ENCODE measurements at places on chromosomes 2 and 18.

GRCh38 chr2:20530520-20530919, 83.6 kb downstream of the RHOB start:
- no peak for DNase-seq

DNA sequence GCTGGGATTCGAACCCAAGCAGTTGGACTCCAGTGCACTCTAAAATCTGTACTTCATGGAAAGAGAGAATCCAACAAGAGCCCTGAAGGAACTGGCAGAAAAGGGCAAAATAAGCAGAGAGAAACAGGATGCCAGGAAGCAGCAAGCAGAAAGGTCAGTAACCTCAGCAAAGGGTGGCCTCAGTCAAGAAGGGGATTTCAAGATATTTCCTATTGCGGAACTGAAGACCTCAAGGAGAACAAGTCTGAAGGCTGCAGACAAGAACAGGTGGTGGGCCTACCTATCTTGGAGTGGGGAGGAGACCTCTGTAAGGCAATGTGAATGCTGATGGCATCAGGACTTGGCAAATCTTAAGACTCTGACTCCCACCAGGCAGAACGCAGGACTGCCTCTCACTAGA, 20.1 kb upstream of the MREG start:
- no peak for DNase-seq

DNA sequence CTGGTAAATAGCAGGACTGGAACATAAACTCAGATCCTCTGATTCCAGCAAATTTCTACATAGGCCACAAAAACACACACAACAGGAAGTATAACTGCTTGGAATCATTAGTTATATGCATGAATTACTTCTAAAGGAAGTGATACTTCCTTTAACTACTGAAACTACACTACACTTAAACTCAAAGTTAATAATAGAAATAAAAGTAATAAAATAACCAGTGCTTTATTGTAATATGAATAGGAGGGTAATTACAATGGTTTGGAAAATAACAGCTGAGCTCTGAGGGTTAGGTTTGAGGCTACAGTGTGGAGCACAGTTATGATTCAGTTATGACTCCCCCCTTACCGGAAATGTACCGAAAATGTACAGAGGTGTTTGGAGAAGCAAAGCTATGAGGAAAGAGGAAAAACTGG, 18.5 kb upstream of the POLI start:
- DNase-seq: no peak

DNA sequence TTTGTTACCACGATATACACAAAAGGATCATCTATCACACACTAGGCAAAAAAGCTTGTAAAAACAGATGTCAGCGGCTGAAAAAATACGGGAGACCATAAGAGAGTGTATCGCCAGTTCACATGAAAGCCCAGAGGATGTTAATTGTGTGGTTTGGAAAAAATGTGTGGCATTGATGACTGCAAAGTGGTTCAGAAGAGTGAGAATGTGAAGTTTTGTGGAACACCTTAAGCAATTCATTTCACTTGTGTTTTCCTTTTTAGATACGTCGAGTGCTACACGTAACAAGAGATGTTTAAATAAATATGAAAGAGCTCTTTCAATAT, 61.7 kb upstream of the DAPL1 start:
- no peak for DNase-seq

- DNase-seq: no peak
These were observed 25.9 kb upstream of the GPR17 start for GRCh38 chr2:127619877-127620705.

DNA sequence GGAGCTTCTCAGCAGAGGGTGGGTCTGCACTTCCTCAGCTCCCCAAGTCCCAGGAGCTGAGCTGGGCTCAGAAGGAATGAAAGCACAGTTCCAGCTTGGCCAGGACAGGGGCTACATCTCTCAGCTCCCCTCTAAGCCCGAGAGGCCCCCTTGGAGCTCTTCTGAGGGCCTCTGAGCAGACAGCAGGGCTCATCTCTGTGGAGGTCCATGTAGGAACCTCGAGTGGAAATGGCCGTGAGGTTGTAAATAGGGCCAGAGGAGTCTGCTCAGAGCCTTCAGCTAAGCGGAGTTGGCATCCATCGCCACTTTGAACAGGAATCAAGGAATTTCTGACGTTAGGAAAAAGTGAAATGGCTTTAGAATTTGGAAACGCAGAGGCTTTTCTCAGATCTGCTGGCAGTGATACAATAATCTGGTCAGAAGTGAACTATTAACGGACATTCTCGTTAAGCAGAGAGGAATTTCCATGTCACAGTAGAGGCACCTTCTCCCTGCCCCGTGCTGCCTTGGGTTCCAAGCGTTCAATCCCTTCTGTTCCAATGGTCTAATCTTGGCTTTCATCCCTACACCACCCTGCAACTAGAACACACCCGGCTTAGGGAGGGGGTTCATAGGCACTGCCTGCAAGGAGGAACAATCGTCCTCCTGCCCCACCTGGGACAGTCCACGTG, 213.9 kb downstream of the NDUFA10 start:
- no peak for DNase-seq

DNA sequence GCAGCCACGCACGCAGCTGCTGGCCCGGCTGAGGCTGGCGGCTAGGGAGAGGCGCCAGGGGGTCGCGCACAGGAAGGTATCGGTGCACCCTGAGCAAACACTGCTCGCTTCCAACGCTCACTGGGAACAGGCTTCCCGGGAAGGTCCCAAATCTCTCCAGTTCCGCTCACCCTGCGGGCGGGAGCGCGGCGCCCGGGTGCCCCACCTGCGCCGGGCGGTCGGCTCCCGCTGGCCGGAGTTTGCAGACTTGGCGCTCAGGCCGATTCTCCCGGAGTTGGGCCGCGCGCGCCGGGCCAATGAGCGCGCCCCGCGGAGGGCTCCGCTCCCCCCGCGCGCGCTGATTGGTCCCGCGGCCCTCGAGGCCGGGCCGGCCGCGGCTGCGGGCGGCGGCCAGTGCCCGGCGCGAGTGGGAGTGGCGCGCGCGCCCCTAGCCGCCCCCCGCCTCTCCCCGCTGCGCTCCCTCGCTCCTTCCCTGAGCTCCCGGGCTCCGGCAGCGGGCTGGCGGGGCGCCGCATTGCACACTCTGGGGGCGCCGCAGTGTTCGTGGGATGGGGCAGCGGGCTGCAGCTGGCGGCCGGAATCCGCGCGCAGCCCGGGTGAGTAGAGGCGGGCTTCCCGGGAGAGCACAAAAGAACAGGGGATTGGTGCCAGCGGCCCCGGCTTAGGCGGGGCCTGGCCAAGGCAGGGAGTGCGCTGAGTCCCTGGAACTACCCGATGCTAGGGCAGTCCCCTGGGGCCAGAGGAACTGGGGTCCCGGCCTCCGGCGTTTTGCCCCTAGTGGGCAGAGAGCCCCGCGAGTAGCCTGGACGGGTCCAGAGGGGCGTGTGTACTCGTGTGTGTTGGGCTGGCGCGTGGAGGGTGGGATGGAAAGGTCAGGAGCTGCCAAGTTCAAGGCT, at the start of gene LYPD6:
Gene LYPD6 (plus strand): TSS at position 461 of the 896 bp plus-strand sequence. CDS start 107,122 bp downstream, outside the sequence.
- no peak for DNase-seq

DNA sequence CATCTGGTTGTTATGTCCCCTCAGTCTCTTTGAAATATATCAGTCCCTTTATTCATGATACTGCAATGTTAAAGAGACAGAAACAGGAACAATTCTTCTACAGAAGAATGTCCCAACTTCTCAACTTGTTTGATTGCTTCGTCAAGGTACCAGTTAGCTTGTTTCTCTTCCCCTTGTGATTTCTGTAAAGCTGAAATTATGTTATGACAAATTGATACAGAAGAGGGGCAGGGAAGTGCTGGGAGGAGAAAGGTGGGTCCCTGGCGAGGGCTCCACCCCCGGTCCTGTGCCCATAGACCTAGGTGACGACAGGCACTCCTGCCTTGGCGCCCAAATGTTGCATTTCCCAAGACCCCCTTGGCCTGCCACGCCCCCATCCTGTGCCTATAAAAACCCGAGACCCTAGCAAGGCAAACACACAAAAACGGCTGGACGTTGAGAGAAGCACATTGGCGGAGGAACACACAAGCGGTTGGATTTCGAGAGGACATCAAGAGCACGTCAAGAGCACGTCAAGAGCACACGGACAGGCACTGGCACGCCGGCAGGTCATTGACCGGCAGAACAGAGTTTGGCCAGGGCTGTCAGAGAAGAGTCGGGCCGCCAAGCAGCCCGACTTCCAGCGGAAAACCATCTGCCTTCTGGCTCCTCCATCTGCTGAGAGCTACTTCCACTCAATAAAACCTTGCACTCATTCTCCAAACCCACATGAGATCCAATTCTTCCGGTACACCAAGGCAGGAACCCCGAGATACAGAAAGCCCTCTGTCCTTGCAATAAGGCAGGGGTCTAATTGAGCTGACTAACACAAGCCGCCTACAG, 11.5 kb upstream of the RTN4 start:
- no peak for DNase-seq

GRCh38 chr2:216960671-216961268, 100.9 kb upstream of the TNP1 start:
- DNase-seq: no peak

- DNase-seq: no peak
These were observed 35.2 kb upstream of the NAPG start for GRCh38 chr18:10490401-10491165.

GRCh38 chr18:37242091-37242490, 323.5 kb downstream of the CELF4 start:
- no peak for DNase-seq

DNA sequence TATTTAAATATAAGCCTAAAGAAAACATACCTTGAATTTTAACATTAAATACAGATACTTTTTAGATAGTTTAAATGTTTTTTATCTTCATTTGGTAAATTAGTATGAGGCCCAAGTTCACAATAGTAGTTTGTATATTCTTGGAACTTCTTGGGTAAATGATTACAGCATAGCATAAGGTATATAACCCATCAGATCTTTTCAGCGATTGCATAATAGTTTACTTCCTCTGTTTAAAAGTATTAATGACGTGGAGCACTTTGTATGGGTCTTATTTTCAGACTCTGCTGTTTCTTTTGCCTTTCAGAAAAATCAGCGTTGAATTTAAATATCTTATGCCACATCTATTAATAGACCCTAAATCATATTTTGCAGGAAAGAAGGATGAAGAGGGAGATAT, 60.2 kb downstream of the CHRNA1 start:
- DNase-seq: no peak

DNA sequence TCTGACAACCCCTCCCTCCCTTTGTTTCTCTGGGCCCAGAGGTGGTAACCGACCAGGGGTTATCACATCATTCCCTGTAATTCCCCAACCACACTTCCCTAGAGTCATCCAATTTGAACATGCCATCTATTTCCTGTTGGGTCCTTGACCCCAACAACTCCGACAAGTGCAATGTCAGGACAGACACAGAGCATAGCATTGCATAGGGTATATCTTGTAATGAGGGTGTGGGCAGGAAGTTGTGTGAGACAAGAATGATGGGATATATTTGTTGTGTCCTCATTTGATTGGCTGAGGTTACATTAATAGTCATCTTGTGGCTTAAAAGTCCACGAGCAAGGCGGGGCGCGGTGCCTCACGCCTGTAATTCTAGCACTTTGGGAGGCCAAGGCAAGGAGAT, 33.4 kb upstream of the CNOT11 start:
- no peak for DNase-seq

DNA sequence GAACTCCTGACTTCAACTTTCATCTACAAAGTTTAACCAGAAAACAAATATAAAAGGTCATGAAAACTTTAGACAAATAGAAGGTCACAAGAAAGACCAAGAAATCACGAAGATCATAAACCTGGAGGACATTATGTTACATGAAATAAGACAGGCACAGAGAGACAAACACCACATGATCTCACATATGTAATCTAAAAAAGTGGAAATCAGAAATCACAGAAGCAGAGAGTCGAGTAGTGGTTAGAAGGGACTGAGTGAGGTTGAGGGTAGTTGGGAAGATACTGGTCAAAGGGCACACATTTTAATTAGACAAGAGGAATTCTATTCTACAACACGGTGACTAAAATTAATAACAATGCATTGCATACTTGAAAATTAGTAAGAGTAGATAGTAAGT, 1.4 kb downstream of the GCFC2 start:
- DNase-seq: no peak

DNA sequence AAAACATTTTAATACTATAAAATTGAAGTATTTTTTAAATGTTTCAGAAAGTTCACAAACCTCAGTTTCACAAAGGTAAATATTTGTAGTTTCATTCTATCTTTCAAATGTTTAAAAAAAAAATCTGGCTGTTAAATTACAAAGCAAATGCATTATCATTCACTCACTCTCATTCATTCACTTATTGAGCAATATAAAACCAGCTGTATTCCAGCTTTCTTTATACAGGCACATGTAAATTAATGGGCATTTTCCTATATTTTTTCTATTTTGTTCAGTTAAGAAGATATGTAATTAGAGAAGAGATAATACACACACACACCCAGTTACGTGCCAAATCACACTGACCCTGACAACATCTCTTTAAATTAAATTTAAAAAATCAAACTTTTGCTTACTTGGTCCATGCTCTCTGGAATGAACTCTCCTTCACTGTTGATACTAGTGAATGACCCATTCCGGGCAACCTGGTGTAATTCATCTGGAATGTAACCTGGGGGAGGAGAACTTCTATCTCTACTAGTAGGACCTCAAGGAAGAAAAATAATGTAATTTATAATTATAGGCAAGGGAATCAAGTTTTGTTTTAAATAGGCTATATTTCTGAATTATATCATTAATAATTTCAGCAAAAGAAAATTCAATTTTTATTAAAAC, 32.5 kb upstream of the ERCC3 start:
- DNase-seq: no peak

- DNase-seq: no peak
These were observed 182.7 kb upstream of the SIX2 start for GRCh38 chr2:45191976-45192375.

DNA sequence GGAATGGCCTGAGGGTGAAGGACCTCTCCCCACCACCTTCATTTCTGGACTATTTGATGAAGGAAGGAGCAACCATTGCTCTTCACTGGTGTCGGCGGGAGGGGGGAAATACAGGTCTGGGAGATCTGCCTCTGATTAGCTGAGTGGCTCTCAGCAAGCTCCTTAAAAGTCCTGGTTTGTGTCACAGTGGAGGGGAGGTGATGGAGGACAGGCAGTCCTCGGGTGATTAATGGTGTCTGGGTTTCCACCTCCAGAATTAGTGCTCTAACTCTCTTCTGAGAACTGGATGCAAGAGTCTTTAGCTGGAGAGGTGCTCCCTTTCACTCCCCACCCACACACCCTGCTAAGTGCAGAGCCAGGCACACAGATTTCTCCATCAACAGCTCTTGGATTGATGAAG, 83.2 kb downstream of the TTC32 start:
- no peak for DNase-seq

GRCh38 chr2:204353823-204354222, 191.5 kb upstream of the PARD3B start:
- DNase-seq: no peak

- no peak for DNase-seq
These were observed 653.5 kb upstream of the LRRTM4 start for GRCh38 chr2:78175645-78176044.

- DNase-seq: no peak
These were observed 10.3 kb downstream of the ITGA6 start for GRCh38 chr2:172437419-172438341.

GRCh38 chr18:58970943-58971790, 106.5 kb downstream of the ZNF532 start:
- no peak for DNase-seq

GRCh38 chr2:28454016-28454930, 41.6 kb upstream of the PLB1 start:
- DNase-seq: no peak

GRCh38 chr2:31334311-31335026, 80.1 kb downstream of the XDH start:
- no peak for DNase-seq

- no peak for DNase-seq
These were observed 4.2 kb downstream of the RNF152 start for GRCh38 chr18:61888622-61889021.

GRCh38 chr2:158778243-158778642, 16.9 kb upstream of the DAPL1 start:
- DNase-seq: no peak

GRCh38 chr2:177225965-177226360, 13.4 kb downstream of the HNRNPA3 start:
- DNase-seq: no peak

Data from stimulated activated CD8-positive, alpha-beta memory T cell treated with anti-CD3 and anti-CD28 coated beads, Interleukin-4, amount 100 ng/mL, for 1 hour (primary cell).